ENCODE measurements at places on chromosomes 6 and 20.

- no peak for DNase-seq
Observed at GRCh38 chr6:156260815-156261214, 516.4 kb upstream of the ARID1B start.

DNA sequence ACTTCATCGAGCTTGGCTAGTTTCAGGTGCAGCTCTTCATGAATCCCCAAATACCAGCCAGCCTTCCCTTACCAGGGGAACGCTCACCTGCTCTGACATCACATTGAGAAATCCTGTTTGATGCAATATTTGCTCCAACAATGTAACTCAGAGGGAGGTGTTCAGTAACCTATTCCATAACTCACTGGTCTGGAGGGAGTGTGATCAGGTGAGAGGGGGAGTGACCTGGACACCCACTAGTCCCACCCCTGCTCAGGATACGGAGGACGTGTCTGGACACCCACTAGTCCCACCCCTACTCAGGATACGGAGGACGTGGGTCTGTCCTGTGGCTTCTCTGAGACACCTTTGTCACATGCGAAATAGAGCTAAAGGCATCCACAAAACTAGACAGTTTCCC lies 70.3 kb downstream of the HUS1B start:
- DNase-seq, result no peak

- DNase-seq, result no peak
Observed at GRCh38 chr6:153590411-153590810, 448.6 kb upstream of the OPRM1 start.

- no peak for DNase-seq
Observed at GRCh38 chr20:51525241-51526105, 17.0 kb downstream of the NFATC2 start.

- no peak for DNase-seq
Observed at GRCh38 chr20:856361-856775, 22.9 kb downstream of the FAM110A start.

- DNase-seq, result no peak
Observed at GRCh38 chr20:2303673-2304072, 7.9 kb downstream of the TGM3 start.

GRCh38 chr20:19741924-19742323 lies 16.1 kb upstream of the RIN2 start:
- DNase-seq, result no peak

GRCh38 chr6:126718600-126719327 lies 378.8 kb downstream of the CENPW start:
- DNase-seq, result no peak

DNA sequence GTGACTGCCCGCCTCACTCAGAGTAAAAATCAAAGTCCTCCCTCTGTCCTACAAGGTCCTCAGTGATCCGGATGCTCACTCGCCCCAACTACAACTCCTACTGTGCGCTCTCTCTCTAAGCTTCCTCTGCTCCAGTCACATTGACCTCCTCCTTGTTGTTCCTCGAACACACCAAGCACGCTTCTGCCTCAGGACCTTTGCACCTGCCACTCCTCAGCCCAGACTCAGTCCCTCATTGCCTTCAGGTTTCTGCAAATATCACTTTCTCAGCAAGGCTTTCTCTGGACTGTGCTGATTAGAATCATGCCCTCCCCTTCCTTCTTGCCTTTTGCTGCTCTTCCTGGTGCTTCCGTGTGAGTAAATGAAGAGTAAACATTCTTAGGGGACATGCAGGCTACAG lies 41.6 kb downstream of the SULF2 start:
- DNase-seq, result no peak

DNA sequence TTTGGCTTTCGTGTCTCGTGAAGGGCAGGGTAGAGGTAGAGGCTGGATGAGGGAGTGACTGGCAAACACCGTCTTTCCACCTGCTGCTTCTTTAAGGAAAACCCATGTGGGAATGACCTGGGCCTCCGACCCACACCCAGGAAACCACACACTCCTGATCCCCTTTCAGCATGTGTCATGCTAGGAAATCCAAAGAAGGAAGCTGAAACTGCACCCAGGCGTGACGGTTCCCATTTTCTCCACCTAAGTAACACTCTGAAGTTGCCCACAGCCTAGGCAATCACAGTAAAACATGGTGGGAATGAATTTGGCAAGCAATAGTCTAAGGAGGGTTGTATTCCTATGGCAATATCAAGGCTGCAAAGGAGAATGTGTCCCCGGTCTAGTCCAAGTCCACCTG lies 538.4 kb upstream of the NOX3 start:
- DNase-seq, result no peak

- no peak for DNase-seq
Observed at GRCh38 chr6:106829451-106829850, 145.1 kb downstream of the CD24 start.

GRCh38 chr6:16244446-16244845 lies 6.1 kb downstream of the GMPR start:
- no peak for DNase-seq

GRCh38 chr6:113908801-113909200 lies 51.7 kb downstream of the MARCKS start:
- DNase-seq, result no peak

DNA sequence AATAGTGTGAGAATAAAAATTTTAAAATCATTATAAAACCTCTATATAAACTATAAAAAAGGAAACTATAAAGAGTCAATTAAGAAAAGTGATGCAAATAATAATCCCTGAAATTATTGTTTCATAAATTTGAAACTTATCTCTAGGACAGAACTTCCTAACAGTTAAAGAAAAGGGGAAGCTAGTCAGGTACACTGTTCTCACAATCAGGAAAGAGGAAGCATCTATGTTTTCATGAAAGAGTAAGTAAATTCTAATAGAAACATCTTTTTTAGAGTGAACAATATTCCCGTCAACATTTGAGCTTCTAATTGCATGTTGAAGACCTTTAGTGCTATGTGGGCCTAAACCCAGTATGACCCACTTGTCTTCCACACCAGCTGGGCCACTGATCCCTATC lies 1.2 kb upstream of the ADGRF1 start:
- no peak for DNase-seq

DNA sequence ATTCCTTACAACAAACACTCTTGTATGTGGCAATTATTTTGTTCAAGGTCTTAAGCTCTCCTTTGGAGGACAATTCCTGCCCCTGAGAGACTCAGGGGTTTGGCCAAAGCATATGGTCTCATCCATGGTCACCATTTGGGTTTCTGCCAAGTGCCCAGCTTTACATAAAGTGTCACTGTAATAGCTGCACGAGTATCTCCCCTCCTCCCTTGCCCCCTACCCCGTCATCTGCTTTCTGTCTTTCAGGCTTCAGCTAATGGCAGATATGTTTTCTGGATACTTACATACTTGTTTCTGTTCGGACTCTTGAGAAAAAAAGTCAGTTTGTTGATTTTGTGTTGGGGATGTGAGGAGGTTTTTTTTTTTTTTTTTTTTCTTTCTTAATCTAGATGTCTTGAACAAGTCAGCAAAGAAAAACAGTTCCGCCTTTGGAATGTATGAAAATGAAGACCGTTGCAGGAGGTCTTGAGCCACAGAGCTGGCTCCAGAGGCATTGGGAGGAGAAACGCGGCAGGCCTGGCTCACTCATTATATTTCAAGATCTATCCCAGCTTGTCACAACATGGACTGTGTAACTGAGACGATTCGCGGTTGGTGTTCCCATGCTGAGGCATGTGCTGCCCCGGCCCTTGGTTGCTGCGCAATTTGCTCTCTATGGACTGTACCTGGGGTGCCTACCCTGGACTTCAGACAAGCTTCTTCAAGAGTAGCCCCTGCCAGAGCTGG lies 32.6 kb upstream of the STX16 start:
- DNase-seq, result no peak

DNA sequence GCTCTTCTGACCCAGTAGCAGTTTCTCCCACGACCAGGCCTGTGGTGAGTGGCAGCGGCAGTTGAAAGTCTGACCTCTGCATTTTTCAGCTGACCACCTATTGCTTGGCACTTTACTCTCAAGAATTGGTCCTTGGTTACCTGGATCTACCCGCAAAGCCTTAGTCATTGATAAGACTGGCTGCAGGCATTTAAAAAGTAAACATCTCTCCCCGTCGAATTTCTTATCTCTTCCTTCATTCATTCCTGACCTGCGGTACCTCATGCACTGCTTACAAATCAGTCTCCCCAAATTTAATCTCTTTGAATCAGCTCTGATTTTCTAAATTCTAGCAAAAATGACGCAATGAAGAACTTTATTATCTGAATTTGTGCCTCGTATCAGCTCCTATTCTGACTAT lies 26.1 kb upstream of the IPCEF1 start:
- DNase-seq, result no peak

DNA sequence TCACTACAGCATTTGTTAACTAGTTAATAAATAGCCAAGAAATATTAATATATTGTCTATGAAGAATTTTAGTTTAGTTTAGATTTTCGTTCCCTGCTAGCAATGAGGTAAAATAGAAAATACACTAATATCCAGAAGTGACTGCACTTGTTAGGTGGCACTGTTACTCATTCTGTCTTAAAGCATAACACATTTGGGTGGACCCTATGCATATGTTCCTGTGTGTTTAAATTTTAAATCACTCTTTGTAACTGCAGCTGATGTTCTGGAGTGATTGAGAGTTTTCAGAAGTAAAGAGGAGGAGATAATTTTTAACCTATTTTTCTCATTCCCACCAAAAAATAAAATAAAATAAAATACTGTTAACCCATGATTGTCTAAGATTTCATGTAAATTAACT lies 73.9 kb upstream of the SOX4 start:
- no peak for DNase-seq

DNA sequence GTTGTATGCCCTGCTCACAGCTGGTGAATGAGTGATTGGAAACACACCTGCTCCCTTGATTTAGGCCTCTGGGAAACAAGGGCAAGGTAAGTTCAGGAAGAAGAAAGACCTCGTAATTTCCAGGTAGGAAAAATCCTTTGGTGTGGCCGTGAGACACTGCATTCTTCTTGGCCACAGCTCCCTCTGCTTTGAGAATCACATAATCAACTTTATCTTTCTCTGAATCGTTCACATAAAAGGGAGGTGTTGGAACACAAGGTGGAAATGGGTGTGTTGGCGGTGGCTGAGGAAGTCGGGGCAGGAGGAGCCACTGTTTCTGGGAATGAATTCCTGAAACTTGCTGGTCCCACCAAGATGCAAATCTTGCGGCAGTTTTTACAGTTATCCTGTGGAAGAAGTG lies 25.9 kb downstream of the FAM209B start:
- DNase-seq, result no peak

DNA sequence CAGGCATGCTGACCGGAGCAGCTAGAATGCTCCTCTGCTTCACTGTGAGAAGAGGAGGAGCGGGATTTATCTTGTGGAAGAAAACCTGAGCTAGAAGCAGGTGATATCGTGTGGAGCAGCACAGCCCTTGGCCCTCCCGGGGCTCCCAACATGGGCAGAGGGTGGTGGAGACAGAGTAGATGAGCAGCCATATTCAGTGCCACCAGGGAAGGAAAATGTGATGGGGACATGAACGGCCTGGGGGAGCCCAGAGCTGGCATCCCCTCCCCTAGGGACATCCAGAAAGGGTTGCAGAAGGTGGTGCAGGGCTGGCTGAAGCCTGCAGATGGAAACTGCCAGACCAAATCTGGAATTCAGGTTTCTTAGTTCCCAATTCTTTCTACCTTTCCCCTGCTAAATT lies 24.9 kb upstream of the TBXT start:
- DNase-seq, result no peak
